ENCODE measurements at places on chromosomes 2 and 18.

GRCh38 chr2:3110994-3111666, 266.5 kb downstream of the EIPR1 start:
- no peak for DNase-seq

GRCh38 chr18:45046961-45047360, 366.3 kb downstream of the SETBP1 start:
- DNase-seq: no peak

DNA sequence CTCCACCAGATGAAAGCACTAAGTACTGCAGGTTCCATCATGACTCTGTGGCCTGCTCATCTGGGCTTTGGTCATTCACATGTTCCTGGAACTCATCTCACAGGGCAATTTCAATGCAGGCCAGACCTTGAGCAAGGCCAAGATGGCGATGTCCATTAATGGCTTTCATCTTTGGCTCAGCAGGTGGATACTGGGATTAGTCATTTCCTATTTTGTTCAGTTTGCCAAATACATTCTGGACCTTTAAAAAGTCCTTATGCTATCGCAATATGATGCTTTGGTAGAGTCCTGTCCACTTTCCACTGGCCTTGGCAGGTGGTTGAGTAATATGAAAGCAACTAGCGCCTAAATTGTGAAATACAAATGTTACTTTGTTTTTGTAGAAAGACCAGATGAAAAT, 170.1 kb upstream of the REV1 start:
- DNase-seq: no peak

DNA sequence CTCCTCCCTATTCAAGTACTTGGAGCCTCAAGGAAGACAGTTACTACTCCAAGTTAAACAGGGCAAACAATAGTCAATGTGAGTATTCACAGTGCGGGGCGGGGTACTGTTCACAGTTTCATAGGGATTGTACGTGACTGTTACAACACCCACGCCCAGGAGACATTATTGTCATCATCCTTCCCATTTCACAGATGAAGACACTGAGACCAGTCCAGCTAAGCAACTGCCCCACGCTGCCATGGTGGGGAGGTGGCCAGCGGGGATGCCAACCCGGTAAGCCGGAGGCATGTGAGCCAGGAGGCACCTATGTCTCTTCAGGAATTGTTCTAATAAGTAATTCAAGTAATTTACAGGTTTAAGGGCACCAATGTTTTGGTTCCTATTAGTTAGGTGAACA, 982 bp downstream of the HJURP start:
- DNase-seq: peak; percentile 24

GRCh38 chr2:72963423-72964145, 46.3 kb downstream of the EMX1 start:
- DNase-seq: no peak

GRCh38 chr2:61943251-61943650, 37.8 kb downstream of the COMMD1 start:
- no peak for DNase-seq

GRCh38 chr18:69469444-69469919, 68.8 kb downstream of the DOK6 start:
- DNase-seq: peak; percentile 64
